ENCODE measurements at places on chromosomes 11 and 22.
A peak's percentile ranks its signal among the peaks of the same experiment; 100 is the strongest.

- DNase-seq = no peak
Observed at GRCh38 chr22:25749420-25750169, 7.6 kb downstream of the MYO18B start.

DNA sequence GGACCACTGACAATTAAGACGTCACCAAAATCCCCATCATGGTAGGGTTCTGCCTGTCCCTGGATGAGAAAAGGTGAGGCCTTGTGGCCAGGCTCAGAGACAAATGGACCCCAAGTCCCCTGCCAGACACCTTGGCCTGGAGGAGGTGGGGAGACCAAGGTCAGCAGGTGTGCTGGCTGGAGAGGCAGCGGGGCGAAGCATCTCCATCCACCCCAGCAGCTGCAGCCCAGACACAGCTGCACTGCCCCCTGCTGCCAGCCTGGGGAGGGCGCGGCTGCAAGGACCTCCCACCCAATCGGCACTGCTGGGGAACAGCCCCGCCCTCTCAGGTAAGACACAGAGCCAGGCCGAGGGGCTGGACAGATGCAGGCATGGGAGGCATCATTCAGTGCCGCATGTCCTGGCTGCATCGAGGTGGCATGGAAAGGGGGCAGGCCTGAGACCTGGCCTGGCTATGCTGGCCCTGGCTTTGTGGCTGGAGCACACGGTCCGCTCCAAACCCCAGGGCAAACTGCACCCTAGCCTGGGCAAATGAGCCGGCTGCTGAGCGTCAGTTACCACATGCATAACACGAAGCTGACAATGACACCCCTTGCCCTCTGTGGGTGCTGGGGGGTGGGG, 12.2 kb upstream of the MFNG start:
- DNase-seq = peak; percentile 60

- DNase-seq = no peak
Observed at GRCh38 chr11:121754598-121754997, 301.8 kb upstream of the SORL1-AS1 start.

DNA sequence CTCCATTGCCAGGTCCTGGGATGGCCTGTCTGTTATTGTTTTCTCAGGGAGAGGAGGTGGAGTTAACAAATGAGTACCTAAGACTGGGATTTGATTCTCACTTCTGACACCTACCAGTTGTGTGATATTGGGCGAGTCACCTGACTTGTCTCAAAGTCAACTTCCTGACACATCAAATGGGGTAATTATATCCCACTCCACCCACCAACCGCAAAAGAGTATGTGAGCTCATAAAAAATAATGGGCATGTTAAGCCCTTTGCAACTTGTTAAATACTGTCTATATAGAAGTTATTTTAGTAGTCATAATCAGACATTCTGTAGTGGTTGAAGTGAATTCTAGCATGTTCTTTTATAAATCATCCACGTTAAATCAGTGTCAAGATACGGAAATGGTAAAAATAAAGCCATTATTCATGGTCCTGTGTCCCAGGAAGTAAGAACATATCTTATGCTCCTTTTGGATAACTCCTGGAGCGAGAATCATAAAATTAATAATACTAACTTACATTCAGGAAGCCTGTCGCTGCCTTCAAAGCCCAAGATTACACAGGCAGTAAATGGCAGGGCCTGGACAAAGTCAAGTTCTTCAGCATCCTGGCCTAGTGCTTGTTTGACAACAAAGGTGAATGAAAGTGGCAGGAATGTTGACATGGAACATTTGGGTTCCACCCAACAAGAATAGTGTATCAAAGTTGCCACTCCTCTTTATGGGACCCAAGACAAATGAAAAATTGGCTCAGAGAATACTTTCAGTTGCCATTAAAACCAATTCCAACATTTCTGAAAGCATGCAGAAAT, 54.3 kb downstream of the SYTL2 start:
- no peak for DNase-seq

- no peak for DNase-seq
Observed at GRCh38 chr11:11016068-11016467, 158.2 kb upstream of the ZBED5 start.

- DNase-seq = no peak
Observed at GRCh38 chr11:27207025-27207650, 155.9 kb downstream of the CCDC34 start.

DNA sequence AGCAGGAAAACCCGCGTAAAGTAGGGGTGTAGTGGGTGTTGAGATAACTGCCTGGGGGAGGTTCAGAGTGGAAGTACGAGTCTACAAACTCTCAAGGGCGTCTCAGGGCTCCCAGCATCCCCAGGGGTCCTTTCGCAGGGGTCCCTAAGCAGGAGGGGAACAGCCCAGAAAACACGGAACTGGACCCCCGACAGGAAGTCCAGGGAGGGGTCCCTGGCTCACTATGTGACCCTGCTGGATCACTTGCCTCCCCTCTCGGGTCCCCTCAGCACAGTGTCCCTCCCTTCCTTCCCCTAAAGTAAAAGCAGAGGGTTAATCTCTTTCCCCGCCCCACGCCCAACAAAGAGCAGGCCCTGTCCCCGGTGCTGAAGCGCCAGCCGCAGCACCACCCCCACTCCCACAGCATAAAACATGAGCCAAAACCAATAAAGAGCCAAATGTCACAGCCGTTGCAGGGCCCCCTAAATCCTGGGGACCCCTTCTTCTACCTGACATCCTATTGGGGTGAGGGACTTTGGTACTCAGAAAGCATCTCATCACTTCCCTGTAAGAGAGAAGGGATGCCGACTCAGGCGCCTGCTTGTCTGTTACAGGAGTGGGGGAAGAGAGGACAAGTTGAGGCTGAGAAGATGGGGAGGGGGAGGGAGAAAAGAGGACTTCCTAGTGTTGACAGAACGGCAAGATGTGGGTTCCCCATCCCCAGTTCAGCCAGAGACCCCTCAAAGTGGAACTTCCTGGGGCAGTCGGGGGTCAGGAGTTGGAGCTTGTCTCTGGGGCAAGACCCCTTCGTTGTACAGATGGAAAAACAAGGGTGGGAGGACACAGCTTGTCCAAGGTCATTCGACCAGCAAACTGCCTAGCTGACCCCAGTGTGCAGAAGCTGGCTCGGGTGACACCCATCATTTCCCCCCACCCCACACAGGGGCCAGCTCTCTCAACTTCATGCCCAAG, 1.4 kb upstream of the NEFH start:
- no peak for DNase-seq

GRCh38 chr11:44973632-44974401, 23.1 kb upstream of the TP53I11 start:
- DNase-seq = no peak

DNA sequence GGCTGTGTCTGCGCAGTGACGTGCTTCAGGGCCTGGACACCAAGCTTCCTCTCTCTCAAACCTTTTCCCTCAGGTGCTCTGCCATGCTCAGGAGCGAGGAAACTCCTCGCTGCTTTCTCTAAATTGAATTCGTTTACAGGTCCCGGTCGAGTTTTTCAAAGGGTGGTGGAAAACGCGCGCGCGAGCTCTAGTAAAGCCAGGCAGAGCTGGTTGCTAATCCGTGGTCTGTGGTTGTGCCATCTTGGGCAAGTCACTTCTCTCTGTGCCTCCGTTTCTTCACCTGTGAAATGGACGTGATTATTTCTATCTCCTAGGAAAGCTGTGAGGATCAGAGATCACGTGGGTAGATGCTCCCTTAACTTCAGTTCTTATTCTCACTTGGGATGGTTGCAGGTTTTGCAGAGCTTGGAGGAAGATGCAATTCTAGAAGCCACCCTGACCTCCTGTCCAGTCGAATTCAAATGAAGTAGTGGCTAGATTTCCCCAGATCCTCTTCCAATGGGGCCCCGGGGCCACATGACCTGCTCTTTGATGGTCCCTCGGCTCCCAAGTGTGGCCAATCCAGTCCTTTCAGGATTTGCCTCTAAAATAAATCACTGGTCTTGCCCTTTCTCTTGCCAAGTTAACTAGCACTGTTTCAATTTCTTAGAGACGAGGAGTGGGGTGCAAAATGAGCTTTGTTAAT, 10.5 kb upstream of the ALX4 start:
- DNase-seq = no peak

GRCh38 chr22:29992341-29993275, 87.7 kb upstream of the HORMAD2 start:
- DNase-seq = no peak

- DNase-seq = no peak
Observed at GRCh38 chr11:33692013-33692504, 8.6 kb downstream of the C11orf91 start.

- DNase-seq = no peak
Observed at GRCh38 chr11:12799334-12799835, 125.2 kb downstream of the TEAD1 start.

DNA sequence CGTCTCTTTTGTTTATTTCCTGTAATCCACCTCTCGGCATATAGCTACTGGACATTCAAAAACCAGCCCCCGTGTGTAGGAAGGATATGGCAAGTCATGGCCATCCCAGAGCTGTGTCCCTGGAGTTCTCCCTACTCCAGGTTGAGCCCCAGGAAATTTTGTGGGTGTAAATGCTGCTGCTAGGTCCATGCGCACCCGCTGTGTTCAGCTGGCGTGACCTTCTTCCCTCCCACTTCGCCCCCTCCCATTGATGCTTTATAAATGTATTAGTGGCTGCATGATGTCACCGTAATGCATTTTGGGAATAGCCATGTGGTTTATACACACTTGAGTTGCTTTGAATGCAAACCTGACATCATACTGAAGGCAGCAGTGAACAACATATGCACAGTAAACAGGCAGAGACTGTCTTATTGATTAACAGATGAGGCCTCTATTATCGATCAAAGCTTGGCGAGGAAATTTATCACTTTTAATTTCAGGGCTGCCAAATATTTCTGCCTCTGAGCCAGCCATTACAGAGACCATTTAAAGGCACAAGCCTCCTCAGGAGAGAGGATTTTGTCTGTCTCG, 113.6 kb upstream of the NNMT start:
- no peak for DNase-seq

GRCh38 chr22:22431271-22432220, 77.0 kb downstream of the ZNF280B start:
- DNase-seq = peak; percentile 46

GRCh38 chr22:35553341-35553740, 12.7 kb downstream of the RASD2 start:
- DNase-seq = no peak

GRCh38 chr22:48821346-48821690, 1006.4 kb downstream of the BRD1 start:
- DNase-seq = no peak

DNA sequence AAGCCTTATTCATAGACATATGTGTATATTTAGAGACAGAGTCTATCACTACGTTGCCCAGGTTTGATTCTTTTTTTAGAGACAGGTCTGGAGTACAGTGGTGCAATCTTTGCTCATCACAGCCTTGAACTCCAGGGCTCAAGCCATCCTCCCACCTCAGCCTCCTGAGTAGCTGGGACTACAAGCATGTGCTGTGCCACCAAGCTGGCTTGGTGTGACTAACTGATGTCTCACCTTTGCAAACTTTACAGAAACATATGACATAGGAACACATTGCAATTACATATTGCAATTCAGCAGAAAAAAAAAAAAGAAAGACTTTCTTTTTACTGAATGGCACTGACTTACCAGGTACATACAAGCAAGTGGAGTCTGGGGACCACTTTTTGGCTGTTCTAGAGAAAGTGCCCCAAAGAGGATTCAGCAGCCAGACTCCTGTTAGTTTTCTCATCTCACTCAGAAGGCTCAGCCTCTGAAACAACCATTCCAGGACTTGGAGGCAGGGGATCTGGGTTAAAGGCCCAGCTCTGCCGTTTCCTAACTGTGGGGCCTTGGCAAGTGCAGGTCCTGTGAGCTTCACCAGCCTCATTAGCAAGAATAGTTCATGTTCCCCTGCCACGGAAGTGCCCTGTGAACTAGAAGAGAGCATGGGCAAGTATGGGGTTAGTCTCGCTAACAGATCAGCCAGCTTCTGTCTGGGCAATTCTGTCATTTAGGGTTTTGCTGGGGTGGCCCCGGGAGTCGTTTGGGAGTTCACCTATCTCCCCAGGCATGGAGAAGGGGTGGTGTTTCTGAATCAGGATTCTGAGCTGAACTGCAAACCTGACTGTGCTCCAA, 11.3 kb upstream of the NFAM1 start:
- no peak for DNase-seq

GRCh38 chr11:35322318-35322979, 96.9 kb downstream of the SLC1A2 start:
- no peak for DNase-seq

GRCh38 chr11:25992294-25992693, 339.6 kb upstream of the ANO3 start:
- DNase-seq = no peak

- DNase-seq = no peak
Observed at GRCh38 chr11:85941380-85941973, 86.3 kb downstream of the CCDC83 start.

DNA sequence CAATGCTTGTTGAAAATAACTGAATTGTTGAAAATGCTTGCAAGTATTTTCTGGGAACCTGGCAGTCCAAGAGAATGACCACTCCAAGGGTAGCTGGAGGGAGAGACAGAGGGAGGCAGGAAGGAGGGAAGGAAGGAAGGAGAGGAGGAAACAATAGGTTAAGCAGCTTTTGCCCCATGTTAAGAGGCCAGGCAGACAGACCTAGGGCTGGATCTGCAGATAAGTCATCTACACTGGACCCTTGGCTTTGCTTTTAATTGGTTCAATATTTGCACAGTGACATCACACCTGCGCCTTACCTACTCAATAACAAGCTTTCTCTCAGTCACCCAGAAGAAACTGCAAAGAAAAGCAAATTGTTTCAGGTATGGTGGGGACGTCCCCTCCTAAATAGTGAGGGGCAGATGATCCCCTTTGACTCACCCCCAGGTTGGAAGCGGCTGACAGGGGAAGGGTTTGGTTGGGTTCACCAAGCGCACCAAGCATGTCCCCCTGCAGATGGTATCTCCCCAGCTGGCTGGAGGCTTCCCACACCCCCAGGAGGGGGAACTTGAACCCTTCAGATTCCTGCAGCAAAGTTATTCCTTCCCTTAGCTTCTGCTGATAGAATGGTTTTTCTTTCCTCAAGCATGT, 24.3 kb downstream of the MYH9 start:
- DNase-seq = no peak

GRCh38 chr11:123616505-123617198, 37.8 kb downstream of the SCN3B start:
- DNase-seq = no peak

DNA sequence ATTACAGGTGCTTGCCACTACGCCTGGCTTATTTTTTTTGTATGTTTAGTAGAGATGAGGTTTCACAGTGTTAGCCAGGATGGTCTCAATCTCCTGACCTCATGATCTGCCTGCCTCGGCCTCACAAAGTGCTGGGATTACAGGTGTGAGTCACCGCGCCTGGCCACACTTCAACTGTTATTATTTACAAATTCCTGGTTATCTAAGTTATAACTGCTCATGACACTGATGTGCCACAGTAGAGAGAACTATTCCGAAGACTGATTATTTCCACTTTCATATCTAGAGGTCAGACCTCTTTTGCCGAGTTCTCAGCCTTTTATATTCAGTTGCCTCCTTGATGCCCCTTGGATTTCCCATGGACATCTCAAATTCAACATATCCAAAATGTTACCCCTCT, 3.9 kb upstream of the NUP160 start:
- no peak for DNase-seq

- DNase-seq = no peak
Observed at GRCh38 chr11:121389651-121390050, 62.5 kb upstream of the SORL1 start.

GRCh38 chr22:47377926-47378560, 615.6 kb downstream of the TBC1D22A start:
- no peak for DNase-seq
